Metanephros (tissue), 2 donors: ENCODE measurements at places on chromosomes 7 and 10. TPM values are rescaled to one million over a fixed set of nuclear protein-coding genes. Genes with fewer than 3 reads are reported as not detected.

The GPR85 gene
- 1.5 TPM for total RNA-seq

The EVX1 gene
- total RNA-seq = not detected

The ACBD7 gene
- 5.1 TPM for total RNA-seq

The ADRA2A gene
- total RNA-seq = 7.1 TPM

The TYW1B gene
- total RNA-seq = 6.9 TPM
